ENCODE measurements at places on chromosomes 7 and 10.

GRCh38 chr7:119026391-119026790, 801.9 kb downstream of the ANKRD7 start:
- DNase-seq: no peak

DNA sequence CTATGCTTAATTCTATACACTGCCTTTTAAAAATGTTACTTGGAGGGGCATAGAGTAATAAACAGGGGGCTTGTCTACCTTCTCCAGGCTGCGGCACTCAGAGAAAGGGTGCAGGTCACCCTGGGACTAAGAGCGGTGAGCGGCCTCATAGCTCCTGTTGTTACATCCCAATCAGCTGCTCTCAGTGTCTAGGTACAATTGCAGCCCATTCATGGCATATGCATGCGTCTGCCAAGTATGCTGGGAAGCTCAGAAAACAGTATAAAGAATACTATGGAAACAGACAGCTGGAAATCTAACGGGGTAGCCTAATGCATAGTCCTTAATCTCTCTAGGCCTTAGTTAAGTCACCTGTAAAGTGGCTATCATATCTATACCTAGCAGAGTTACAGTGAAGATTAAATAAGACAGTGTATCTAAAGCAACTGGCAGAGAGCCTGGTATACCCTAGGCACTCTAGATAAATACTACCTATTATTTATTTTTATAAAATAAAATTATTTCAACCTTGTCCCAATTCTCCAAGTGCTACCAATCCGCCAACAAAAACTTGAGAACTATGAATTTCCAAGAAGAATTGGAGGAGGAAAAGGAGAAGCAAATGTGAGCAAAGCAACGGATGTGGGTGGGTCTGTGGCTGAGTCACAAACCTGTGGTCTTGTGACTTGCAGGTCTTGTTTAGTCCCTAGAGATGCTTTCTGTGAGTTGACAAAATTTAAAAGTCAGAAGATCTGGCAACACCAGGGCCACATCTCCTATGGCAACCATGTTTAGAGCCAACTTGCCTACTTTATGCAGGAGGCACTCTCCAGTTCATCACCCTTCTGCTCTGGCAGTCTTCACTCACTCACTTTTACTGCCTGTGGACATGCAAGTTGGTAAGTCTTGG, 183.0 kb downstream of the RAPGEF5 start:
- no peak for DNase-seq

DNA sequence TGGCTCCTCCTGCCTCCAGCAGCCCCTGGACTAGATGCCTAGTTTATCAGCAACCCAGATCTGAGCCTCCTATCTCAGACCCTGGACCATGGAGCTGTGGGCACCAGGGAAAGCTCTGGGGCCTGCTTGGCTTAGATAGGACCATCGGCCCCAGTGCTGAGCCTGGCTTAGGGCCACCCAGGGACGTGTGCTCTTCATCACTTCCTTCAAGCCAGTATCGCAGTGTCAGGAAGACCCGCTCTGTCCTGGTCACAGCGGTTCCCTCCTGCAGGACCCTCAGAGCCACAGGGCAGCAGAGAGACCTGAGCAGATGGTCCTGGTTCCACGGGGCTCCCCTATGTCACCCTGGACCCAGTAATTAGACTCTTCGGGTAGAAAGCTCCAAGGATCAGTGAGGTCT, 105.7 kb upstream of the FAM20C start:
- no peak for DNase-seq

DNA sequence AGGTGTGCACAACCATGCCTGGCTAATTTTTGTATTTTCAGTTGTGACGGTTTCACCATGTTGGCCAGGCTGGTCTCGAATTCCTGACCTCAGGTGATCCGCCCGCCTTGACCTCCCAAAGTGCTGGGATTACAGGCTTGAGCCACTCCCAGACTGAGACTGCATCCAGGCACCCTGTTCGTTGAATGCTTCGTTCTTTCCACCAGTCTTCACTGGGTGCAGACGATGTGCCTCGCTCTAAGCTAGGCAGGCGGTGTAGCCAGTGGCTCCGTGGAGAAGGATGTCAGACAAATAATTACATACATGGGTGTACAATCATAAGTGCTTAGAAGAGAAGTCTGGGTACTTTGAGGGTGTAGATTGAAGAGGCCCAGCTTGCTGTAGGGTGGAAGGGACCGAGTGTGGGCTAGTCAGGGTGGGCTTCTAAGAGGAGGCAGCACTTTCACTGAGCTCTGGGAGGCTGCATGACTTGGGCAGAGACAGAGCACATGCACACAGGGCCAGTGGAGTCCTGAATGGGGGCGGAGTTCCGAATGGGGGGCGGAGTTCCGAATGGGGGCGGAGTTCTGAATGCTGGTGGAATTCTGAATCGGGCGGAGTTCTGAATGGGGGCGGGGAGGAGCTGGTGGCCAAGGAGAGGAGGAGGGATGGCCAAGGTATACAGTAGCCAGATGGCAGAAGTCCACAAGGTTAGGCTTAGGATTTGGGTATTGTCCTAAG, 74.3 kb downstream of the COL26A1 start:
- DNase-seq: no peak

DNA sequence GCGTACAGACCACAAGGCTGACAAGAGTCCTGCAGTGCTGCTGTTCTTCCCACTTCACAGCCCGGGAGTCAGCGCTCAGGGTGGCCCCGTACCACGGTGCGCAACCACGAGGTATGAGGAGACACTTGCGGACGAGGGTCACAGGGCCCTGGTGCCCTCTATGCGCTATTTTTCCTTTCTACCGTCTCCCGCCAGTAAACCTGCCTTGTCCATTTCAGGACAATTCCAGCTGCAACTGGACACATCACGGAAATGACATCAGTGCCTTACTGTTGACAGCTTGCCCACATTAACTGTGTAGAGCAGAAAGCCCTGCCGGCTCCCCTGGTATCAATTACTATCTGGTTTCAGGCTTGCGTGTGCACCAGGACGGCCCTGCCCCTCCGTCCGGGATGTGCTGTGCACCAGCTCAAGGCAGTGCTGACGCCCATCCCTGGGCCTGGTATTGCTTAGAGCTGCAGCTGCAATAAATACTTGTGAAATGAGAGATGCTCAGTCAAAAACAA, 65.1 kb downstream of the ZRANB1 start:
- no peak for DNase-seq

DNA sequence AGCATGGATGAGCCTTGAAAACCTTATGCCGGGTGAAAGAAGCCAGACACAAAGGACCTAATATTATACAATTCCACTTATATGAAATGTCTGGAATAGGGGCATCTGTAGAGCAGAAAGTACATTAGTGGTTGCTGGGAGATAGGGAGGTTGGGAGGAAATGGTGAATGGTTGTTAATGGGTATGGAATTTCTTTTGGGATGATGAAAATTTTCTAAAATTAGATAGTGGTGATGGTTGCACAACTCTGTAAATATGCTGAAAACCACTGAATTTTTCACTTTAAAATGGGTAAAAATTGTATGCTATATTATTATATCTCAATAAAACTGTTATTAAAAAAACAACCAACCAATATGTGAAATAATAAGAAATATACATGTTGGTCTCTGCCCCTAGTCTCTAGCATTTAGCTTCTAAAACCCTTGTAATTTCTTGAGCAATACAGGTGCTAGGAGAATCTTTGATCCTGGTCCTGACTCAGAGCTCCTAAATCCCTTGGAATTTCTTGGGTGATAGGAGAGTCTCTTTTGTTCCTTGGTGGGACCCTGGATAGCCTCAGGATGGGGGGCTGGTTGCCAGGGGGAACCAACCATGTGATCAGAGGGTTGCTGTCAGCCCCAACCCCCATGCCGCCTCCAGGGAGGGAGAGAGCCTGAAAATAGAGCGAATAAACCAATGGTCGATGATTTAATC, 64.0 kb downstream of the TACR2 start:
- peak; percentile 74 for DNase-seq

DNA sequence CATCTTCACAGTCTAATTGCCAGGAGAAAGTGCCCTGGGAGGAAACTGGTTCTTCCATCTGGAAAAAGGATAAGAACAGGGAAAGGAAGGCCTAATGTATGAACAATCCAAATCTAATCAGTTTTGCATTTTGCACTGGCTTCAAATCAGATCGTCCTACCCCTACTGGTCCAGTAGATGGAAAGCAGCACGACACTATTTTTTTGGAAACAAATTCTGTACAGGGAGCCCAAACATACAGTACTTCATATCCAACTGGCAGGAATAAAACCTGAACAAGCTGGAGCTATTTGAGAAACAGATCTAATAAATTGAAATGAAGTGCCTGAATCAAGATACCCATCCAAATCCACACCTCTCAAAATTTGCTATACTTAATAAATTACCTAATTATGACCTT, 36.5 kb downstream of the ETV1 start:
- no peak for DNase-seq

DNA sequence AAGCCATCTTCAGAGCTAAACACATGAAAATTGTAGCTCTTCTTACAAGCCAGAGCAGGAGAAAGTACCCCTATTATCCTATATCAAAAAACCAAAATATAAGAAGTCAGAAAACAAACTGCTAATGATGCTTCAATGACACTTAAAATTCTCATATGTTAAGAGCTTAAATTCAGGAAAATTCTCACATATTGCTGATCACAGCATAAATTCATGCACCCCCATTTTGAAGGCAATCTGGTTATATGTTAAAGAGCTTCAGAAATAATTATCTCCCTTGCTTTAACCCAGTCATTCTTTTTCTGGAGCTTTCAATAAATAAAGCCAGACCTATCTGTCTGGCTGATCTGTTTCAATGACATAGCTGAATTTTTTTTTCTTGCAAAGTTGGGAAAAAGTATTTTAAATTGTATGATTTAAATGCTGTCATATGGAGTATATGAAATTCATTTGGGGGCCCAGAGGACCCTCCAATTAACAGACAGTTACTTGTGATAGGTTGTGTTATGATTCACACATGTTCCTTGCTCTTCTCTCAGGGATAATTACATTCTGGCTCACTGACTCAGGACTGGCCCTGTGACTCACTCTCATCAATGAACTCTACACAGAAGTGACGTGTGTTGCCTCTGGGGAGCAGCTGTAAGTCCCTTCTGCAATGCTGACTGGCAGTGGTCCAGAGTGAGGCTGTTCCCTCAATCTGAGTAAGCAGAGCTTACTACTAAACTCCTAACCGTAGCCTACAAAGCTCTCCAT, 85.2 kb downstream of the HGF start:
- peak; percentile 100 for DNase-seq

- DNase-seq: no peak
Observed at GRCh38 chr7:48139459-48139858, 31.8 kb upstream of the ABCA13 start.

Data from astrocyte (in vitro differentiated cells and primary cell).